Calu3 (cell line): ENCODE measurements at places on chromosomes 11 and 22. TPM values are rescaled to one million over a fixed set of nuclear protein-coding genes. Genes with fewer than 3 reads are reported as not detected.
A peak's percentile ranks its signal among the peaks of the same experiment; 100 is the strongest.

The PRR5 gene
- 12.5 and 14.1 TPM in 2 replicates for total RNA-seq

The TEX54 gene
- total RNA-seq: not detected in 2 replicates

The PANX2 gene
- total RNA-seq: 1.6 and 2.0 TPM in 2 replicates

GRCh38 chr11:31874631-31875191, 63.6 kb upstream of the PAX6 start:
- DNase-seq: no peak

DNA sequence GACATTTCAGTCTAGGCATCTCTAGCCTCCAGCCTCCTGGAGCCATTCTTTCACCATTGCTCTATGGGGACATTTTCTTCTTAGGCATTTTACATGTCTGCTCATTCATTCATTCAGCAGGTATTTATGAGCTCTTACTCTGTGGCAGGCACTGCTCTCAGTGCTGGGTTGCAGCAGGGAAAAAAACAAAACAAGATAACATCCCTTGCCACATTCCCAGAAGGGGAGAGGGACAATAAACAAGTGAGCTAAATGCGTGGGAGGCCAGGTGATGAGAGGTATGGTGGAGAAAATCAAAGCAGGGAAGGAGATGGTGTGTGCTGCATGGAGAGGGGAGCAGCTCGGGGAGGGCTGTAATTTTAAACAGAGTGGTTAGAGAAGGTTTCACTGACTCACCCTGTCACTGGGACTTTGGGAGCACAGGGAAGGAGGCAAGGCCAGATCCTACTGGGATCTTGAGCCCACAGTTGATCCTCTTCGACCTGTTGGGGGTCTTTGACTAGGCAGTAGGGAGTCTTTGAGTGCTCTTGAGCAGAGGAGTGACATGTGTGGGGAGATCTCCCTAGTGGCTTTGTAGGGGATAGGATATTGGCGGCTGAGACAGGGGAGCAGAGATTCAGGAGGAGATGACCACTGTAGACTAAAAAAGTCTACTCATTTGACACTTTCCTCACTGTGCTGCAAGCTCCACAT, 17.0 kb downstream of the MICAL2 start:
- no peak for DNase-seq

DNA sequence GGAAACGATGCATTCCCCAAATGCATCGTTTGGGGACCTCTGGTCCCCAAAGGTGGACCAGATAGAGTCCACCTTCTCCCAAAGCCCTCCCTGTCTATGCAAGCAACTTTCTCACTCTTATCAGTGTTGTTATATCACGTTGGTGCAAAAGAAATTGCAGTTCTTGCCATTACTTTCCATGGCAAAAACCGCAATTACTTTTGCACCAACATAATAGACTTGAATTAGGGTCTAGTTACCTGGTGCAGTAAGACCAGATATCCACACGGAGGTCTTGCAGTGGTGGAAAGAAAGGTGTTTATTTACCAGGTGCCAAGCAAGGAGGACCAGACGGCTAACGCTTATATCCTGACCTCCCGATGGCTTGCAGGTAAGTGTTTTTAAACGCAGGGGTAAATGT, 129.0 kb downstream of the MIAT start:
- no peak for DNase-seq

DNA sequence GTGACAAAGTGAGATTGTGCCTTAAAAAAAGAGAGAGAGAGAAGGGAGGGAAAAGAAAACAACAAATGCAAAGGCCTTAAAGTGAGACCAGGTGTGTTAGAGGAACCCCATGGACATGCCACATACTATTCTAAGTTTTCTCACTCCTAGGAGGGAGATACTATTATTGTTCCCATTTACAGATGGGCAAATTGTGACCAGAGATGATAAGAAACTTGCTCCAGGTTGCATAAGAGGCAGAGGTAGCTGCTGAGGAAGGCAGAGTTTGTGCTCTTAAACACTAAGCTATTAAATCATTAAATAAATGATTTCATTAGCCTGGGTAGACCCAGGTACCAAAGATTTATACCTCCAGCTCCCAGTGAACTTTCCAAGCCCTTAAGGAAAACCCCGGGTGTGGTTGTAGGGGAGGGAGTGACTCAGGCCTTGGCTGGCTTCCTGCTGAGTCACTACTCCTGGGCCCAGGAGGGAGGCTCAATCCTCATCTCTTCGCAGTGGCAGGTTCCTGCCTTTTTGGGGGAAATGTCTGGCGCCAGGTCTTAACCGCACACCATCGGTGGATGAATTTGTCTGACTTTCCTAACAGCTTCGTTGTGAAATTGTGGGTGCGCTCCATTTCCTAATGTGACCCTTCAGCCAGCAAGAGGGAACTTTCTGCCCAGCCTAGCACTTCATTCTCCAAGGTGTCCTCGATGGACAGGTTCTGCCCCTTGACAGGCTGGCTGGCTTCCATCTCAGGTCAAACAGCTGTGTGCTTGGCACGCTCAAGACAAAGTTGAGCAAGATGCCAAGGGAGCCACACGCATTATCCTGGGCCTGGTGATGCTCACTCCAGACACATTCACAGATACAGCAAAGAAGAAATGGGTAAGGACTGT, 33.4 kb upstream of the PTPRJ start:
- peak; percentile 88 for DNase-seq

GRCh38 chr11:123060277-123061000, 1.5 kb downstream of the HSPA8 start:
- DNase-seq: no peak

GRCh38 chr11:41040474-41040873, 419.0 kb downstream of the LRRC4C start:
- DNase-seq: no peak

DNA sequence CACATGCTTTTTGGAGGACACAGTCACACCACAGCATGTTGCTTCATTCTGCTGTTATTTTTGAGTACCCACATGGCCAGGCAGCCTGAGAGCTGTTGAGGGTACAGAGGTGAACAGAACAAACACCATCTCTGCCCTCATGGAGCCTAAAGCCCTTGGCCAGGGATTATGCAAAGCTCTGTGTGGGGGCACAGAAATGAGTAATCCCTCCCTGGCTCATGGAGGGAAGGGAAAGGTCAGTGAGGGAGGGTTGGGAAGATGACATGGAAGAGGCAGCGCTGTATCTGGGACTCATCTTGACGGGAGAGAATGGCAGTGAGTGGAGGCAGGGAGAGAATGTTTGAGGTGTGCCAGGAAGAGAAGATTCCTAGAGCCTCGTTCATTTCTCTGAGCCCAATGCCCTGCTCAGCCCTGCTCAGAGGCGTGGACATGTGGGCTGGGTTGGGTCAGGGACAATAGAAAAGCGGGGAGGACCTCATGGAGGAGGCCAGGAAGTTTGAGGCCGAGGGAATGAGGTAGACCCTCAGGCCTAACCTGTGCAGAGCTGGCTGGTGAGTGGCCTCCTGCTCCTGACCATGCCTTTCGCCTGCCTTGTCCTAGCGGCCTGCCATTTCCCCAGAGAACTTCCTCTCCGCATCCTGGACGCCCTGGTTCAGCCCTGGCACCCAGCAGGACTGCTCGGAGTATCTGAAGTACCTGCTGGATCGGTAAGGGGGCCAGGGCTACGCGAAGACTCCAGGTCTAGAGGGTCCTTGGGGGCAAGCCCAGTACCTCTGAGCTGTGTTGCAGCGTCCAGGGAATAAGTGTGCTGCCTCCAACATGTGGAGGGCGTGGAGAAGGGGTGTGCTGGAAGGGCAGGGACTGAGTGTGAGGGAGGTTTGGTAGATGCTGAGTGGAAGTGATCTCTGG, 19.8 kb downstream of the USP35 start:
- DNase-seq: no peak
